NCI-H460 (cell line): ENCODE measurements at places on chromosomes 2 and 18.

GRCh38 chr18:57666818-57667497, 45.3 kb upstream of the NARS1 start:
- DNase-seq: no peak

- DNase-seq: no peak
Observed at GRCh38 chr2:19799881-19800780, 101.7 kb downstream of the TTC32 start.

DNA sequence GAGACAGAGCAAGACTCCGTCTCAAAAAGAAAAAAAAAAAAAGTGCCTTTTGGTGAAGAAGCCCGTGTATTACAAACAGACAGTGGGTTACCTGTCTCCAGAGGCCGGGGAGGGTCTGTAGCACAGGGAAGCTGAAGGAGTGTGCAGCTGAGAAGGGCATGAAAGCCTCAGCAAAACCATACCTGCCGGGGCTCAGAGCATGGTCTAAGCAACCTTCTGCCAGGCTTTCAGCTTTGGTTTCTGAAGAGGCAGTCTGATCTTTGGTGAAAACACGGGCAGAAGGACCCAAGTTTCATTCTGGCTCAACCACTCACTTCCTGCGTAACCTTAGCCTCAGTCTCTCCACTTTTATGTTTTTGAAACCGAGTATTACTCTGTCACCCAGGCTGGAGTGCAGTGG, 21.5 kb downstream of the SH2D6 start:
- no peak for DNase-seq

DNA sequence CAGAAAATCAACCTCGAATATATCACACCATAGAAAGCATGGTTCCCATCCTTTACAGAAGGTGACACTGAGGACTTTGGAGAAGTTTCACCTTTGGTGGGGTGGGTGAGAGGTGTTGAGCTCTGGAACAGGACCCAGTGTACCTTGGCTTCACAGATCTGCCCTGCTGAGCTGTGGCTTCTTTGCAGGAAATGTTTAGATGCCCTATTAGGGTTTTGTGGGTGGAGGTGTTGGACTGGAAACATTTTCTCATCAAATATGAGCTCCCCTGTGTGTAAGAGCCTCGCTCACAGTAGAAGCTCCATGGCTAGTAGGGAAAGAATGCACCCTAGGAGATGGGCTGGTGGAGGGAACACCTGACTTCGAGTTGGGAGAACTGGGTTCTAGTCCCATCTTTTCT, 55.6 kb downstream of the RPL37A start:
- DNase-seq: no peak

- DNase-seq: no peak
Observed at GRCh38 chr2:43238813-43239212, 12.4 kb upstream of the ZFP36L2 start.

- no peak for DNase-seq
Observed at GRCh38 chr2:191061381-191061980, 47.5 kb upstream of the STAT1 start.

DNA sequence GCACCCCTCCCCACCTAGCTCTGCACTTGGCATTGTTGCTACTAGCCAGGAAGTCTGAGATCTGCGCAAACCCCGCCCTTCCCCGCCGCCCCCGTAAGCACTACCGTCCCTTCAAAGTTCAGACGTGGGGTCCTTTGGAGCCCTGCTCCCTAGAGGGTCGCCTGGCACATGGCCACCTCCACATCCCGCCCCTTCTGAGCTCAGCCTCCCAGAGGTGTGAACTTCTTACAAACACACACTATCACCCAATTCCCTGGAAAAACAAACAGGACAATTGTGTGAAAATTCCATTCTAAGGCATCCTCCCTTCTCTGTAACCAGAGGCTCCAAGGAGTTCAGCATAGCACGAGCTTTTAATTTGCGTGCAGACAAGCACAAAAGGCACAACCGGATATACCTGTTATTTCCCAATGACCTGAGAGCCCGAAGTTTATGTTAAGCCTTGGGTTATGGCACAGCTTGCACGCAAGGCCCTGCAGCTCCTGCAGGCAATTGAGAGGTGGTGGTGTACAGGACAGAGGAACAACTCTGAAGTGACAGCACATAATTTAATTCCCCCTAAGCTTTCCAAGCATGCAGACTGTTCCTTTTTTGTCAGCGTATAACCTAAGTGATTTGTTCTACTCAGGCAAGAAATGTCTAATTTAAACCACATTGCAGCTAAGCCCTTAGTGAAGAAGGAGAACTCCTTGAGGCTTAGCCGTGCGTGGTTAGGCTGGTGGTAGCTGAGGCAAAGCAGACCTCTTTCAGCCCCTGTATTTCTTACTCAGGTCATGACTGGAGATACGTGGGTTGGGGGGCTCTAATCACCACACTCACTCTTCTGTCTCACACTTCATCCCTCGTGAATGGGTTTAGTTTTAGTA, 20.3 kb upstream of the CYP1B1 start:
- DNase-seq: peak; percentile 93

GRCh38 chr2:16258350-16258749, 318.0 kb downstream of the MYCN start:
- no peak for DNase-seq

DNA sequence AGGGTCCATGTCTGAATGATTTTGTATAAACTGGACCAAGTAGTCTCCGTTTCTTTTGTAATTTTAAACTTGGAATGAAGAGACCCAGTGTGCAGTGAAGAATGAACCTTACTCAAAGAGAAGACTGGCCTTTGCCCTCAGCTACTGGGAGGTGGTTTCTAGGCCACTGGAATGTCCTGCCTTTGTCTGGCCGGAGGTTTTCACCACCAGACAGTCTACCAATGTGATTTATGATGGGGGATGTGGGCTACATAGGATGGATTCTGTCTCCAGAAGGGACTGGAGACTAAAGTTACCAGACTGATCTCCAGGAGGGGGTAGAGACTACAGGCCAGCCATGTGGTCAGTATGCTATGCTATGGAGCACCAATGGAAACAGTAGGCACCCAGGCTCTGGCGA, 42.8 kb upstream of the RAB31 start:
- no peak for DNase-seq

DNA sequence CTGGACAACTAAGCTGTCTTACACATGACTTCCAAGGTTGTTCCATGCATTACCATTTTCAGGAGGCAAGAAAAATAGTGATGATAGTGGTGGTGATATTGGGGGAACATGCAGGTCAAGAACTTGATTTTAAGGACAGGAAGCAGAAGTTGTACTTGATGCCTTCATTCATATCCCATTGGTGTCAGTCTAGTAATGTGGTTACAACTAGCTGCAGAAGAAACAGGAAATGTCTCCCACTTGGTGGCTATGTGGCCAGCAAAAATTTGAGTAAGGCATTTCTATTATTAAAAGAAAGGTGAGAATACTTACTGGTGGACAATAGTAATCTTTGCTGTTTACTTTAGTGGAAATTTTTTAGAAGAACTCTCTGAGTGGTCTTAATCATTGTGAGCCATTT, 103.4 kb downstream of the ALMS1 start:
- DNase-seq: no peak

DNA sequence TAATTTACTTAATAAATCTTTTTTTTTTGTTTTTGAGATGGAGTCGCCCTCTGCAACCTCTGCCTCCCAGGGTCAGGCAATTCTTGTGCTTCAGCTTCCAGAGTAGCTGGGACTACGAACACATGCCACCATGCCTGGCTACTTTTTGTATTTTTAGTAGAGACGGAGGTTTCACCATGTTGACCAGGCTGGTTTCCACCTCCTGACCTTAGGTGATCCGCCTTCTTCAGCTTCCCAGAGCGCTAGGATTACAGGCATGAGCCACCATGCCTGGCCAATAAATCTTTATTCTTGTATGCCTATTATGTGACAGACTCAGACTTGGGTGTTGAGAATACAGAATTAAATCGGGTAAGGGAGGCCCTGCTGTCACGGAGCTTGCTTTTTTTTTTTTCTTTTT, 16.7 kb upstream of the ASXL2 start:
- no peak for DNase-seq

DNA sequence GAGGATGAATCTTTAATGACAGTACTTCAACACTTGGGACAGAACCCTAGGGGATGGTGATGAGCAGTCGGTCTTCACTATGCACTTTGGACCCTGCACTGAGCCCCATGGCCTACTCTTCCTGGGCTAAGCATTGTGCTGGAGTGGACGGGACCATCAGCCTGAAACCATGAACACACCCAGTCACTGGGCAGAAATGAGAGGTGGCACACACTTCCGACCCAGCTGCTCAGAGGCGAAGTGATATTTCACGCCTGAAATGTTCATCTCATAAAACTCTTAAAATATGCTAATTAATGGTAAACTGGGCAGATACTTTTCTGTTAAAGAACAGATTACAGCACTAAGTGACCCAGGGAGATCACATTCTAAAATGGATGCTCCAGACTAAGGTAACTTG, 150.3 kb upstream of the NDUFV2 start:
- DNase-seq: no peak

DNA sequence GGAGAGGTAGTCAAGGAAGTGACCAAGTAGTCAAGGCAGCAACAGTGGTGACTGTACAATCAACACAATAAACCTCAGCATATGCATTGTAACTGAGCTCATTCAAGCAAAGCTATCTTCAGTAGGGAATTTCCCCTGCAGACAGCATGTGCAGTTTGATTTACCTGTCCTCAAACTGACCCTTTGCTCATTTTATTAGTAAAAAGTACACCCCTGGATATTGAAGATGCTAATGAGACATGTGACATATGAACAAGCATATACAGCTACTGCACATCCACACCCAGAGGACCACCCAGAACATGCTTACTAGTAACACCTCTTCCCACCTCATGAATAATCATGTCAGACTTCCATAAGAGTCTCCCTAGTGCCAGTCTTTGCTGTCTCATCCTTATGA, 15.4 kb downstream of the C2orf81 start:
- no peak for DNase-seq

DNA sequence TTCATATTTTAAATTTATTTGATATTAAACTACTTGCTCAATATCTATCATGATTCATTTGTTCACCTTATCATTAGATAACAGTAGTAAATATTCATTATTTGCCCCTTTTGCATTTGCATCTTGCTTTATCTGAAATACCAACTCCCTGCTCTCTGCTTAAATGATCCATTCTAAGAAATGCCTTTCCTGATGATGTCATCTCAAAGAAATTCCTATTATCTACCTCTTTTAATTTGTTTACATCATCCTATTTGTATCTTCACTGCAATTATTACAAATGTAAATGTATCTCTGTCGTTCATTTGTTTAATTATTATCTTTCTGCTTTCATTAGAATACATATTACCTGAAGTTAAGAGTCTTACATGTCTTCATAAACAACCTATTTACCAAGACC, 549.9 kb downstream of the CBLN2 start:
- DNase-seq: no peak

GRCh38 chr2:178484245-178485041, 4.2 kb downstream of the PLEKHA3 start:
- DNase-seq: peak; percentile 32

DNA sequence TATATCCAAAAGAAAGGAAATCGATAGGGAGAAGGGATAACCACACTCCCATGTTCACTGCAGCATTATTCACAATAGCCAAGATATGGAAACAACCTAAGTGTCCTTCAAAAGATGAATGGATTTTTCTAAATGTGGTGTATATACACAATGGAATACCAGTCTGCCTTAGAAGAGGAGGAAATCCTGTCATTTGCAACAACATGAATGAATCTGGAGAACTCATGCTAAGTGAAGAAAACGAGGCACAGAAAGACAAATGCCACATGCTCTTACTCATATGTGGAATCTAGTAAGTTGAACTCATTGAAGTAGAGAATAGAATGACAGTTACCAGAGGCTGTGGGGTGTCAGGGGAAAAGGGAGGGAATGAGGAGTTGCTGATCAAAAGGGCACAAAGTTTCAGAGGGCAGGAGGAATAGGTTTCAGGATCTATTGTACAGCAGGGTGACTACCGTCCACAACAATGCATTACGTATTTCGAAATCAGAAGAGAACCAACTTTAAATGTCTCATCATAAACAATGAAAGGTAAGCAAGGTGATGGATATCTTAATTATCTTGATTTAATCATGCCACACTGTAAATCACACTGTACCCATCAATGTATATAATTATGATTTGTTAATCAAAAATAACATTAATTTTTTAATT, 46.1 kb downstream of the SIGLEC15 start:
- DNase-seq: no peak

- DNase-seq: peak; percentile 62
Observed at GRCh38 chr2:110115291-110116032, at the start of gene MALL. MALL (minus strand) TSS chr2:110115822; CDS start chr2:110115792, 30 bp downstream.

DNA sequence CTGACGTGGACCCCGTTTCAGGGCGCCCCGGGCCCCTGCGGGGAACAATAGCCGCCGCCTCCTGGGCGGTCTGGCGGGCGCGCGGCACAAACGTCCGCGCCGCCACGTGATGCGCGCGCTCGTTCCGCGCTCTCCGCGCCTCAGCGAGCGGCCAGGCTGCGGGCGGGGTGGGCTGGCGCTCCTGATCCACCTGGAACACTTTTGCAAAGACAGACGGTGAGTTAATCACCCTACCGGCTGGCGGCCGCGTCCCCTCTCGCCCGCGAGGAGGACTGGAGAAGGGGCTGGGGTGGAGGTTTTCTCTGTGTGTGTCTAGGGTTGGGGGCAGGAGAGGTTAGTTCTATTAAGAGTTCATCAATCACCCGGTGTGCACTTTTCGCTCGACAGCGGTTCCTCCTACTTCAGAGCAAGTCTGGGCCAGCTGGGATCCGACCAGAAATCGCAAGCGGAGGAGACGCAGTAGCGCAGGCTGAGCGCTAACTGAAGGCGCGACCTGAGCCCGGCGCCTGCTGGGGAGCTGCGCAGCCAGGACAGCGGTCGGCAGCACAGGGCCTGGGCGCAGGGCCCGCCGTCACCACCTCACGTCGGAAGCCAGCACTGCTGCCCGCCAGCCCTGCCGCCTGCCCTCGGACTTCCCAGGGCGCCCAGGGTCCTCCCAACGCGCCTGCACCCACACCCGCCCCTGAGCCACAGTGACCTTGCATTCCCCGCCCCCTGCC, 10.3 kb upstream of the HOXD1 start:
- DNase-seq: no peak

DNA sequence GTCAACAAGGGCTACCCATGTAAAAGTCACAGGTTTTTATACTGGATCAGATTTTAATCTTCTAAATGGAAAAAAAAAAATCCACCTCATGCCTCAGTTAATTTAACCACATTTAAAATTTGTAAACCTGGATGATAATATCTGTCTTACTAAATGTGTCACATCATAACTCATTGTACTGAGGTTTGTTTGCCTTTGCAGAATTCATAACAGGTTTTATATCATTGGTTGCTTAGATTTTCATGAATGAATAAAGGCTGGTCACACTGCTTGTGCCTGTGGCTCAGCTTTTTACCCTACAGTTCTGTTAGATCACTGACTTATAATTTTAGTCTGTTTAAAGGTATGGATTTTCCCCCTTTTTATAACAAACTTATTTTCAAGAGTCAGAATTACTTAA, 48.9 kb downstream of the PSMD14 start:
- no peak for DNase-seq

DNA sequence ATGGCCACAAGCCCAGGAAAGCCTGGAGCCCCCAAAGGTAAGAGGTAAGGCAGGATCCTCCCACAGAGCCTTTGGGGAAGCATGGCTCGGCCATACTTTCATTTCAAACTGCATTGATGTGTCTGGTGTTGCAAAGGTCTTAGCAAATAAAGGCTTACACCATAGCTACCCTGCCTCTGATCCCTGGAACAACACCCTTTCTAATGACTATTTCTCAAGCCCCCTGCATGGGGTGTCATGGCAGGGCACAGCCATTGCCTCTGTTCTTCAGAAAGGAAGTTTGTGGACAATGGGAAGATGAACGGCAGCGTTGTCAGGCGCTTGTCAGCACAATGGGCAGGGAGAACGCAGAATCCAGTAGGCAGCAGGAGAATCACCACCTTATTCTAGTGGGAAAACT, 435.0 kb upstream of the SMIM21 start:
- no peak for DNase-seq

GRCh38 chr2:44843641-44844310, 97.7 kb upstream of the SIX3 start:
- DNase-seq: no peak
